ENCODE measurements at places on chromosomes 5 and 9. TPM values are rescaled to one million over a fixed set of nuclear protein-coding genes. Genes with fewer than 3 reads are reported as not detected.

Gene WDR55
- 49.2 TPM for total RNA-seq

Gene TTLL11
- 1.1 TPM for total RNA-seq

GRCh38 chr9:102178811-102179210 is 440.4 kb upstream of the GRIN3A start:
- no peak overlapping the region for H3K4me3 ChIP-seq
- no peak overlapping the region for H3K27ac ChIP-seq
- DNase-seq = no peak
- H3K4me1 ChIP-seq = no peaks in the 10 kb centered on the region
- H3K27me3 ChIP-seq = no peaks in the 10 kb centered on the region

- no peaks in the 10 kb centered on the region for H3K4me1 ChIP-seq
- no peaks in the 10 kb centered on the region for H3K27me3 ChIP-seq
- no peaks in the 10 kb centered on the region for H3K36me3 ChIP-seq
Observed at GRCh38 chr5:68200288-68200687, 15.3 kb upstream of the PIK3R1 start.

GRCh38 chr5:36552651-36553393 is 53.6 kb upstream of the SLC1A3 start:
- DNase-seq = no peak
- no peaks in the 10 kb centered on the region for H3K27me3 ChIP-seq
- no peak overlapping the region for H3K4me3 ChIP-seq
- no peaks in the 10 kb centered on the region for H3K4me1 ChIP-seq
- no peaks in the 10 kb centered on the region for H3K36me3 ChIP-seq

DNA sequence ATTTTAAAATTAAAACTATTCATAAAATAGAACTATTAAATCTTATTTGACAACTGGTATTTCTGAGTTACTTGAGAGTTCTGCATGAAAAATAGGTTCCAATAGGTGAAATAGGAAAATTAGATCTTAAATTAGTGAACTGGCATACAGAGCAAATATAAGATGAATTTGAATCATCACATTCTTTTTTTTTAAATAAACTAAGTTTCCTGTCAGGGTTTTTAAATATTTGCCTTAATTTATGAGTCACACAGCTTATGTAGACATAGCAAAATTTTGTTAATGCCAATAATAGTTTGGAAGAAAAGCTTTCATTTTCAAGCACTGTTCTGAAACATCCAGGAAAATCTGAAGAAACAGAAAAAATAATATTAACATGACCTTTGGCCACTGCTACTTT is 311.7 kb upstream of the HAPLN1 start:
- no peaks in the 10 kb centered on the region for H3K27me3 ChIP-seq
- no peaks in the 10 kb centered on the region for H3K36me3 ChIP-seq
- no peak for DNase-seq
- no peaks in the 10 kb centered on the region for H3K4me1 ChIP-seq
- no peak overlapping the region for H3K27ac ChIP-seq

DNA sequence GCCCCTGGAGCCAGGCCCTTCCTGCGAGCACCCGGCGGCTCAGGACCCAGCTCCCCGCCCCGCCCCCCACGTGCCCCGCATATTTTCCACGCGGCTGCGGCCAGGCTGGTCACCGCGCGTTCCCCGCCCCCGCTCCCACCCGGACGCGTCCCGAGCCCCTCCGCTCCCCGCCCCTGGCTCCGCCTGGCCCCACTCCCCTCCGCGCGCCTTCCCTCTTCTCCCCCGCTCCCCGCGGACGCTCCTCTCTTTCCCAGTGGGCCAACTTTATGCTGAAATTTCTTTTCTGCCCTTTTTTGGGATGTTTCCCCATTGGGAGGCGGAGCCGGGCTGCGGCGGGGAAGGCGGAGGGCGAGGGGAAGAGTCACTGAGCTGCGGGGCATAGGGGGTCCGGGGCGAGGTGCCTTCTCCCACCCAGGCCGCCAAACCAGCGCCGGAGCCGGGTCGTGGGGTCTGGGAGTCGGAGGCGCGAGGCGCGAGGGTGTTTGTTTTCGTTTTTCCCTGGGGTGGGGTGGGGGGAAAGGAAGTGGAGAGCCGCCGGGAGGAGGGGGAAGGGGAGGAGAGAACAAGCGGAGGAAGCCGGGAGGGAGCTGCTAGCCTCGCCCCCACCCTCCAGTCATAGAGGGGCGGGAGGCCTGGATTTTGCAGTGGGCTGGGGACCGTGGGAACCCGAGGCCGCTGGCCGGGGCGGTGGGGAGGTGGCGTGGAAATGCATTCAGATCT is 1.0 kb upstream of the TPM2 start:
- H3K4me1 ChIP-seq = peaks cover 31% of the 10 kb centered on the region
- H3K27ac ChIP-seq = peak overlapping the region; percentile 89
- no peaks in the 10 kb centered on the region for H3K27me3 ChIP-seq
- no peak for DNase-seq

DNA sequence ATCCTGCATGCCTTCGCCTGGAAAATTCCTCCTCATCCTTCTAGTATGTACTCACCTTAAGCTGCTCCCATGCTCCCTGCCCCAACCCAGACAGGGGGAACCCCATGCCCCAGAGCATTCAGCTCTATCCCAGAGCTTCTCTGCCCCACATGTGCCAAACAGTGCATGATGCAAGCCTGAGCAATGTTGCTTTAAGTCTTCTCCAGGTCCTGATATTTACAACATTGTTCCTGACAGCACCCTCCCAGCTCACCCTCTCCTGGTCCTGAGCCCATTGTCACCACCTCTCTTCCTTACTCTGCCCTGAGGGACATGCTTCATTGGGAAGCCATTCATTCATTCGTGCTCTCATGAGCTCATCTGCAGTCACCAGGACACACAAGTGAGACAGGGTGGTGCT is 23.4 kb upstream of the BARX1 start:
- H3K36me3 ChIP-seq = no peaks in the 10 kb centered on the region
- no peak overlapping the region for H3K27ac ChIP-seq
- no peaks in the 10 kb centered on the region for H3K4me1 ChIP-seq
- no peak for DNase-seq
- no peak overlapping the region for H3K4me3 ChIP-seq
- H3K27me3 ChIP-seq = no peaks in the 10 kb centered on the region

GRCh38 chr5:4387290-4387689 is 752.8 kb upstream of the ADAMTS16 start:
- H3K27ac ChIP-seq = no peak overlapping the region
- no peaks in the 10 kb centered on the region for H3K27me3 ChIP-seq
- H3K36me3 ChIP-seq = no peaks in the 10 kb centered on the region
- H3K4me3 ChIP-seq = no peak overlapping the region
- H3K4me1 ChIP-seq = no peaks in the 10 kb centered on the region
- DNase-seq = no peak
